ENCODE measurements at places on chromosomes 11 and 22.
A peak's percentile ranks its signal among the peaks of the same experiment; 100 is the strongest.

DNA sequence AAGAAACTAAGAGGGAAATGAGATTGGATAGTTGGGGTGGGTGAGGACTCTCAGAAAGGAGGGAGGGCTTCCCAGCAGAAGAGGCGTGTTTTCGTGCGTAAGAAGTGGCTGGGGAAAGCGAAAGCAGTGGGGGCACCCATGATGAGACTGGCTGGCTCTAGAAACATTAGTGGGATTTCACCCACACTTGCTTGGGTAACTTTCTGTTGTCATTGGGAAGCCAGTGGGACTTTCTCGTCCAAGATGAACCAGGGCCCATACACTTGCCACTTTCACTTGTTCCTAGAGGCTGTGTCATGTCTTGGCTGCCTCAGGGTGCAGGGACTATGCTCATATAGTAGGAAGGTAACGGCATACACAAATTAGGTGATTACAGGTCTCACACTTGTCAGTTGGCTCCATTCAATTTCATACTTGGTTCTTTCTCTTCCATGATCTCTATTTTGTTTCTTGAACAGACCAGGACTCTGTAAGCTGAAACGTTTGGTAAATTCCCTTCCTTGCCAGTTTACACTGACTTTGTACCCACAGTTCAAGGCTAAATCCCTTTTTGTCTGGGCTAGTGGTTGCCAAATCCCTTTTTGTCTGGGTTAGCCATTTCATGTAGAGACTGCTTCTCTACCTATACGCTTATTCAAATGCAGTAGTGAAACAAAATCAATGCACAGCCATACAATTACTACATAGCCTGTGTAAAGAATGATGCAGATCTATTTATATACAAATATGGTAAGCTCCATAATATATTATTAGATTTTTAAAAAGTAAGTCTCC lies 42.0 kb upstream of the CXCR5 start:
- DNase-seq: no peak

DNA sequence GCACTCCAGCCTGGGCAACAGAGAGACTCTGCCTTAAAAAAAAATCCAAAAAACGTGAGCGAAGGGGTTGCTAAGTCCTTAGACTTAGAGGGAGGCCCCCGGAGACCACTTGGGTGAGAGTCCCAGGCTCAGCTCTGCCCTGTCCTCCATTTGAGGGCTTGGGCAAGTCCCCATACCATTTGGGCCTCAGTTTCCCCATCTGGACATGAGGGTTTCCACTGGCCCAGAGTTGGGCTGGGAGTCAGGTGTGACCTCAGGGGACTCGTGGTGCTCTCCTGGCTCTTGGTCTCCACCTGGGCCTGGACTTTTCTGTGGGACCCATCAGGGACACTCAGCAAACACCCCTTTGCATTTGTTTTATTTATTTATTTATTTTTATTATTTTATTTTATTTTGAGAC lies 35.2 kb upstream of the CSNK1E start:
- DNase-seq: no peak

DNA sequence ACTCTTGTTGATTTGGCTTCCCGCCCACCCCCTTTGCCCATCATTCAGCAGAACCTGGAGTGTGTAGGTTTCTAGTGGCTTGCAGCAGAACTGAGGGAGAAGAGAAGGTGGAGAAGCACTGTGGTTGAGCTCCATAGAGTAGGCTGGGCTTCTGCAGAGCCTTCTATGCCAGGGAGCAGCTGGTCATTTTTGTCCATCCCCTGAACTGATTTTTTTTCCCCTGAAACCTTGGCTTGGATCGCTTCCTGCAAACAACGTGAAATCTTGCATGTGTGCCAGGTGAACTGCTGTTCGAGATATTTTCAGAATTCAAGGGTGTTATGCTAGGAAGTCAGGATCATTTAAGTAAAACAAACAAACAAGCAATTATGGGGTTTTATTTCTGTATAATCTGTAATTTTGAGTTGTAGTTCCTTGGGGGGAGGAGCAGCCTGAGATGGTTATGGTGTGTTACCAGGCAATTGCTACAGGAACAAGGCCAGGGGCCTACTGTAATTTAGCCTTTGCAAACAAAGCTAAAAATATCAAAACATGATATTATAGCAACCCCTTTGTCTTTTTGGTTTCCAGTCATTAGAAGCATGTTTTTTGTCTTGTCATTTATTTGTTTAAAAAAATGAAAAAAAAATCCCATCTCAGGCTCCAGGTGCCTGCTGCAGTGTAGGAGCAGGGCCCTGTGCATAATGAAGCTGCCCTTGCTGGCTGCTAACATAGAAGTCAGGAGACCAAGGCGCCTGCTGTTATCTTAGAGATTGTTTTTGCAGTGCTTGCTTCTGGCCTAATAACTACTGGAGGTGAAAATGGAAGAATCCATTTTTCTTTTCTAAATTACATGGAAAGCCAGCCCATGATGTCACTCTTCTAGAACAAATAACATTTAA lies 152.4 kb upstream of the TTC12 start:
- DNase-seq: no peak

GRCh38 chr11:71240061-71240690 lies 12.2 kb downstream of the SHANK2 start:
- DNase-seq: no peak

- peak; percentile 61 for DNase-seq
Observed at GRCh38 chr22:31828739-31829138, 74.9 kb downstream of the DEPDC5 start.

GRCh38 chr22:20773793-20774212 lies at the start of gene SERPIND1:
Gene SERPIND1, plus strand, starts transcription at chr22:20774113. Its CDS starts 5,200 bp downstream, at chr22:20779313.
- no peak for DNase-seq

GRCh38 chr11:91947215-91947820 lies 277.3 kb upstream of the FAT3 start:
- peak; percentile 82 for DNase-seq

- no peak for DNase-seq
Observed at GRCh38 chr22:25172153-25172552, 27.5 kb upstream of the CRYBB3 start.

DNA sequence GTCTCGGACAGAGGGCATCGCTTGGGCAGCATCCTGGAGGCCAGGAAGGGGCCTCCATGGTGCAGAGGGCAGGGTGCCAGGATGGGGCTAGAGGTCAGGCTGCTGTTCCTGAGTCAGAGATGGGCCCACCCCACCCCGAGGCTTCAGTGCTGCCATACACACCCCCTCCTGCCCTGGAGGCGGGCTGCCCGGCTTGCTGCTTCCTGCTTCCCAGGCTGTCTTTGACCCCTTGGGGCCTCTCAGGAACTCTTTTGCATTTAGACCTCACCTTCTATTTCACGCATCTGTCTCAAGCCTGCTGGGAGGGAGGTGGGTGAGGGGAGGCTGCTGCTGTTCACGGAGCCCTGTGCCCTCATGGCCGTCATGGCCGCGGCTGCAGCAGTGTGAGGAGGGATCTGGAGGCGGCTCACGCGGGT lies 6.6 kb upstream of the GRAMD4 start:
- no peak for DNase-seq

DNA sequence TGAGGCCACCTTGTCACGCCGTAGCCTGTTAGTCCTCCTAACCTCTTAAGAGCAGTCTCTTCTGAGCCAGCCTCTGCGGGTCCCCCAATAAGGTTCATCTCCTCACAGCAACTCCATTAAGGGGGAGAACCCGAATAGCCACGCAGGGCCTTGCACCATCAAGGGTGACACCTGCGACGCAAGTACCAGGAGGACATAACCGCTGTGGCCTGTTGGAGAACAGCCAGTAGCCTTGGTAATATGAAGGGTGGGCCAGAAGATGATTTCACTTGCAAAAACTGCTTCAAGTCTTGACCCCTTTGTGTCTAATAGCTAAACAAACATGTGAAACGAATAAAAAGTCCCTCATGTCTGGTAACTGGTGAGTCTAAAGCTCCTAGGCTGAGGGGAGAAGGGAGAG lies 14.8 kb downstream of the ARFGAP2 start:
- no peak for DNase-seq

Data from fibroblast of skin of abdomen (primary cell).